Hindlimb muscle (tissue), 1 donor: ENCODE measurements at places on chromosomes 13 and 19.

DNA sequence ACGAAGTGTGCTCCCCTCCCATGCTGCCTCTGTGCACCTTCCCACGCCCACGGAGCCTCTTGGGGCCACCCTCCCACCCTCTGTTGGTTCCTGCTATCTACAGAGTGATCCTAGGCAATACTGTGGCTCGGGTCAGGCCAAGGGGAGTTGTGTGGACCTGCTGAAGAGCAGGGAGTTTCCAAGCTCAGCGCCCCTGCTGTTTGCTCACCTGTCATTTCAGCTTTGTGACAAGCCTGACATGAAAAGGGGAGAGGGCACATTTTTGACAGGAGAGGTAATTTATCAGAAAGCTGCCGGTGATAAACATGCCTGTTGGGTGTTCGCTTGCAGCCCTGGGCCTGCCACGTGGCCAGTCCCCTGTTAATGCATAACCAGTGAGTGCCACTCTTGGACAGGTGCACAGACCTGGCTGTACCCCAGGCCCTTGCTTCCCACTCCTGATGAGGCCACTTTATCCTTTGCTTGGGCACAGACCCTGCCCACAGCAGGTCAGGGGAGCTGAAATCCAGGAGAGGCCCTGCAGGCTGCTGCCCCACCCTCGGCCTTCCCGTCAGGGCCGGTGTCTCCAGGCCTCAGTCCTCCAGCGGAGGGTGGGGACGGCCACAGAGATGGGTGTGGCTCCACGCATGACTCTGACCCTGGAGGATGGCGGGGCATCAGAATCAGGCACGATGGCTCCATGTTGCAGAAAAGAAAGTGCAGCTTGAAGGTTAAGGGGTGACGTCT is 201.5 kb upstream of the GPR12 start:
- DNase-seq = no peak

DNA sequence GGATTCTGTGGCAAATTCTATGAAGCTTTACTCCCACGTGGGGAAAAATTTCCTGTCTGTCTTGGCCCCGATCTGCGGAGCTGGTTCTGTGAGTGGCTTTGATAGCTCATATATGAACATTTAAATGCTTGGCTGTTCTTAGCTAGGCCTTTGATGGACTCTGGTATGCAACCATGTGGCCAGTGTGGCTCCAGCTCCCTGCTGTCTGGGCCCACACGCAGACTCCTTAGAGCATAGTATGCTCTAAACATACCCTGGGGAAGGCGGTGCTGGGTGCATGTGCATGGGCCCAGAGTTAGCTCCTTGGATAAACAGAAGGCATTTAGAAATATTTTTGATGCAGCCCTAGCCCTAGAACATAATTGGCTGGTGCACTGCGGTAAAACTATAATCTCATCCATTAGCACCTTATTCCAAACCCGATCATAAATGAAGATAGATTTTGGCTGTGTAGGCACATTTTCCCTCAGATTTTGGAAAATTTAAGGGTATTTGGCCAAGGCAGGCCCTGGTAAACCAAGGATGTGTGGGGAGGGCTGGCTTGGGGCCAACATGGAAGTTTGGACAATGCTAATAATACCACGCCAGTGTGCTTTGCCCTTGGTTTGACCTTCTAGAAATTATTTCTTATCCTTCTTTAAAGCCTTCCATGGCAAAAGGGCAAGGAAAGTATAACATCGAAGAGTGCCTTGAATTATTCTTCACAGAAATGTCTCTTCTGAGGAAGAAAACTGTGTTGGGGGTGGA is 153.5 kb downstream of the LMO7 start:
- no peak for DNase-seq

GRCh38 chr13:111295886-111296285 is 24.6 kb upstream of the TEX29 start:
- no peak for DNase-seq

DNA sequence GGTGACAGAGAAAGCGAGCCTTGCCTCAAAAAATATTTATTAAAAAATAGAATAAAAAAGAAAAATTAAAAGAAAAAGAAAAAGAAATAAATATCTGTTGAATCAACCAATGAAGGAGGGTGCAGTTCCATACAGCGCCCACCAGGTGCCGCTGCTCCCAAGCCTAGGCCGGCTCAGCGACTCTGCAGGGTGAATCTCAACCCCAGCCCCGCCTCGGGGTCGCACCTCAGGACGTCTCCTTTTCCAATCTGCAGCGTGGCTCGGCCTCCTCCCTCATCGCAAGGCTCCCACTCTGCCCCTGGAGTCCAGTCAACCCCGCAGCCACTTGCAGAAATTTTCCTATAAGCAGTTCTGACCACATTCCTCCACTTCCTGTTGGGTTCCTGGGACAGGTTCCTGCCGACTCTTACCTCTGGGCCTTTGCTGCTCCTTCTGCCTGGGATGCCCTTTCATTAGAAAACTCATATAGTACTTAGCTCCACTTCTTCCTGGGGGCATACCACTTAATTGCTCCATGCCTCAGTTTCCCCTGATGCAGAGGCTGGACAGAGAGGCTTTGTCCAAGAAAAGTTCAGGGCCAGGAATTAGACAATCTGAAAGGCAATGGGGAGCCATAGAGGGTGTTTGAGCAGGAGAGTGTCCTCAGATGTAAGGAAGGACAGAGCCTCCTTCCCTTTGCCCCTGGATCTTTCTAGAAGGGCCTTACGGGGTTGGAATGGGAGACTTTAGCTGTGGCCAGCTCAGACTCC is 24.3 kb downstream of the NFILZ start:
- peak; percentile 37 for DNase-seq

GRCh38 chr19:16435999-16436650 is 35.6 kb downstream of the EPS15L1 start:
- no peak for DNase-seq

- DNase-seq = no peak
These were observed 4.8 kb upstream of the ZNF98 start for GRCh38 chr19:22426901-22427300.

DNA sequence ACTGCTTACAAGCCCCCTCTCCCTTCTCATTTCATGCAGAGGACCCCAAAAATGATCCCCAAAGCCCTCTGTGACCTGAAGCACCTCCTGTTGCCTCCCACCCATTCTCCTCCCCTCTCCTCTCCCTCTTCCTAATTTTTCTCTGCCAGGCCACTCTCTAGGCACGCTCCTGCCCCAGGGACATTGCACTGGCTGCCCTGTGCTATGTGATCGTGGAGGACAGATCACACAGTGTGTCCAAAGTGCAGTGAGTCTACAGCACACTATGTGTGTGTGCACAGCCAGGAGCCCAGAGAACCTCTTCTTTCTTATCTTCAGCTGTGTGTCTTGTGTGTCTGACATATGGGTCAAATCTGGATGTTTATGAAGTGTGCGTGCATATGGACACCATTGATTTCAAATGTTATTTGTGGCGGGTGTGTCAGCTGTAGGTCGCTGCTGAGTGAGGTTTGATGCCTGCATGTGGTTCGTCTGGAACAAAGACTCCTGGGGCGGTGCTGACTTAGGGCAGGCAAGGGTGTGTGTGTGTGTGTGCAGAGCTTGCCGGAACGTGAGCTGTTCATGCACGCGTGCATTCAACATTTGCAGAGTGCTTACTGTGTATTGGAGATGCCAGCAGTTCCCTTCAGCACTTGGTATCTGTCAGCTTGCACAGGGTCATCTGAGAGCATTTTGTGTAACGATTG is 2.1 kb upstream of the KLHL26 start:
- DNase-seq = no peak

DNA sequence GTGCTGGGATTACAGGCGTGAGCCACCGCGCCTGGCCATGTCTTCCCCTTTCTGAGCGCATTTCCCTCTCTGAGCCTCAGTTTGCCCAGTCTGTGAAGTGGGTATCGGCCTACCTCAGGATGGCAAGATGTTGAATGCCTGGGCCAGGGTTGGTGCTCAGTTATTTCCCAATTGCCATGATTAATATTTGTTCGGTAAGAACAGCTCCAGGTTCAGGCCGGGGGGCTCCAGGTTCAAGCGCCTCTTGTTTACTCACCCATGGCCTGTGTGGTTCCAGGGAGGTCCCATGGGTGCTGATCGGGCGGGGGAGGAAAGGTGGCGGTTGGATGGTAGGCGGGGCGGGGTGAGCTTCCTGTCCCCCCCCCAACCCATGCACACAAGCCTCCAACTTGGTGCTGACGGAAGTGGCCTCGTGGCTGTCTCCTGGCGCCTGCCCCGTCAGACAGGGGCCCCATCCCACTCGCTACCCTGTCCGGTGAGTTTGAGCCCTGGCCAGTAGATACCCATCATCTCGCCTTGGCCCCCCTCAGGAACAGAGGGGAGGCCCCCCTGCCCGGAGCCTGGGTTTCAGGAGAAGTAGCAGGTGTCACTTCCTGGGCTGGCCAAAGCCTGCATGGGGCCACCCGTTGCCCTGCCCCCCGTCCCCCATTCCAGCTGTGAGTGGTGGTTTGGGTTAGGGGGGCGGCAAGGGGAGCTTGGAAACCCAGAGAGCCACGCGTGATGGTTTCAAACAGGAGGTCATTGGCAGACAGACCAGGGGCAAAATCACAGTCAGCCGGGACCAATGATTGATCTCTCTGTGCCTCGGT is at the start of gene FCHO1:
TSS of gene FCHO1 (plus strand) at position 375 of the 809 bp plus-strand sequence. CDS start 3,688 bp downstream, outside the sequence.
- DNase-seq = no peak

DNA sequence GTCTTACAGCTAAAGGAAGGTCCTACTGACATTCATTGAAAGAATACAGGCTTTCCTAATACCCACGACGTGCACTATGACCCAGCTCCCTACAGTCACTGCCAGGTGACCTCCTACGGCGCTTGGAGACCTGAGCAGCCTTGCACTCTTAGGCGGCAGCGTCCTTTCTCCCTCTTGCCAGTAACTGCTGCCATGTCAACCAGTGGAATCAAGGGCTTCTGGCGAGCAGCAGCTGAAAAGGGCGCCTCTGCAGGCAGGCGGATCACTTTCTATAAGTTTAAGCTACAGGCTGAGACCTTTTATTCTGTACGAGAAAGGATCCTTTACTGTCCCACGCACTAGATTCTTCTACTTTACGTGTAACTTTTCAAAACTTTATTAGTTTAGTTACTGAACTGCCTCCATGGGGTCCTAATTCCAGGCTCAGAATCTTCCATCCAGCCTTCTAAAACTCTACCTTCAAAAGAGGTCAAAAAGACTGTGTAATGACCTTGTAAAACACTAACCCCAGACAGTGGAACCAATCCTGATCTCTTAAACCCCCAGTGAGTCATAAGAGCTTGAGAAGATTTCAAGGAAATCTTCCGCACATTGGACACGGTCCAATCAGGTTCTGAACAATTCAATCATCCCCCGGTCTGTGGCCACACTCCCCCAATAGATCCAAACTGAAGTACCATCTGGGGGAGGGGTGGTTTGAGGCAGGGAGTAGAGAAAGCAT is 1.9 kb downstream of the KCTD12 start:
- DNase-seq = peak; percentile 57
